Activated CD8-positive, alpha-beta memory T cell treated with anti-CD3 and anti-CD28 coated beads for 24 hours (primary cell): ENCODE measurements at places on chromosomes 1 and 21.

- DNase-seq = no peak
Observed at GRCh38 chr1:158813164-158813563, 18.0 kb upstream of the MNDA start.

GRCh38 chr1:24294716-24295371 lies 24.3 kb upstream of the GRHL3 start:
- DNase-seq = peak; percentile 30

DNA sequence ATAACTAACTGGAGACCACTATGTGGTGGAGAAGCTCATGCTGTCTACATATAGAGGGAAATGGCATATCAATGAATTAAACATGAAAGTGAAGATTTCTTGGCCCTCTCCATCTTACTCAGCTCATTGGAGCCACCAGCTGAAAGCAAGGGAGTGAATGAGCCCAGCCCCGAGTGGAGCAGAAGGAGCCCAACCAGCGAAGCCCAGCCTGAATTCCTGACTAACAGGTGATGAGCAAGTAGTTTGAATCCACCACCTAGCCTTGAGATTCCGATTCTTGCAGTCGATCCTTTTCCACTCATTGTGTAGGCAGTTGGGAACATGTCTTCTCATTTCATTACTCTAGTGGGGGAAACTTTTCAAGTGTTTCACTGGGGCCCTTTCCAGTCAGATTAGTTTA lies 18.6 kb upstream of the ST6GALNAC3 start:
- DNase-seq = no peak

DNA sequence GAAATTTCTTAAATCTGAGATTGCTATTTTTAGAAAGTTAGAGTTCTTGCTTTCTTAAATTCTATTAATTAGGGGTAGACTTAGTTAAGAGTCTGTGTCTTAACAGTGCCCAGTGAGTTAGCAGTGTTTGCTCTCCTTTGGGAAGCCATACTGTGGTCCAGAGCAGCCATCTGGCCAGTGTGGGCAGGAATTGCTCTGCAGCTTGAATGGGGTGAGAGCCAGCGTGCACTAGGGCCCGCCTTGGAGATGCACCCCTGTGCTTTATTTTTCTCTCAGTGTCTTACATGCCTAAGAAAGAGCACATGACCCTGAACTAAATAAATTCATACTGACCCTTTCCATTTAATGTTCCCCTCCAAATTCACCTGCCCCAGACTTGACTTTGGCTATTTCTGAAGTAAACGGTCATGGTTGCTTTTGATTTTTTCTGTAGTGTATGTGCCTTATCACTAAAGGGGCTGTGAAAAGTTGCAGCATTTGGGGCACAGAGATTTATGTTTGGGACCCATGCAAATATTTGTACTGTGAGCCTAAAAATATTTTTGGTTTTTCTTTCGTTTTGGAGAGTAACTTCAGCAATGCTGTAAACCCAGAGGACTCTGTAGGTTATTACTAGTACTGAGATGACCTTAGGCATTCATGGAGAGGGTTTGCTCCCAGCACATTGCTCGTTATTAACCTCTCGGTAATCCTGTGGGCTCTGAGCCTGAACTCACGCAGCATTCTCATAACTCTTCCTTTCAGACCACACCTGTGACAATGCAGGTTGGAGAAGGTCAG lies 21.3 kb upstream of the KCNQ4 start:
- DNase-seq = no peak

DNA sequence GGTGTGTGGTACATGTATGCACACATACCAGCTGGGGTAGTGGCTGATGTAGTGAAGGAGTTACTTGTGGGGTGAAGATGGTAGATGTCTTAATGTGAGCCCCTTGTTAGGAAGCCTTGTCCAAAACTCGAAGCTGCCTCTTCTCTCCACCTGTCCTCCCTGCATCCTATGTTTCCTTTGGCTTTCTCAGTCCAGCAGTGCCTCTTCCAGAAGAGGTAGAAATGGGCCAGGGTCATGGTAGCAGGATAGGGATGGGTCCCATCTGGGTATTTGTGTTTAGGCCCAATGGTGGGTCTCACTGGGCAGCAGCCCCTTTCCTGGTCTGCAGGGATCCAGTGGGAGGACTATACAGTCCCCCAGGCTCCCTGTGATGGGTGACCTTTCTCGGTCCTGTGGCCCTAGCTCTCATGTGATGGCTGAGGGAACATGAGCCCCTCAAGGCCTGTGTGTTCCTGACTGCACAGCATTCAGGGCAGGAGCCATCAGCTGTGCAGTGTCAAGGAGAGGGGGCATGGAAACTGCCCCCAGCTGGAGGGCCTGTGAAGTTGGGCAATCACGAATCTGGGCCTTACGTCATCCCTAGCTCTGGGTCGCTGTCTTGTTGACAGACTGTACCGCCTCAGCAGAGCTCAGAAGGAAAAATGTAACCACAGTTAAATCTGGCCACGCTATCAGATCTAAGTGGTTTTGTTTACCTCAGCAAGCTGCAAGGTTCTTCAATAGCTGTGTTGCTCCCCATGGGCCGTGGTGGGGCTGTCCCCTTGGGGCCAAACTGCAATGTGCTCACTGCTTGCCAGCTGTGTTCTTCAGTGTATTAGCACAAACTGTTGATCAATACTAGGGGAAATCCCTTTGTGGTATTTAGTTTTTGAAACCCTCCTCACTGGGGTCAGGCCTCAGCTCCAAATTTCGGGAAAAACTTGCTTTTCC lies 82.7 kb downstream of the NOS1AP start:
- DNase-seq = no peak

DNA sequence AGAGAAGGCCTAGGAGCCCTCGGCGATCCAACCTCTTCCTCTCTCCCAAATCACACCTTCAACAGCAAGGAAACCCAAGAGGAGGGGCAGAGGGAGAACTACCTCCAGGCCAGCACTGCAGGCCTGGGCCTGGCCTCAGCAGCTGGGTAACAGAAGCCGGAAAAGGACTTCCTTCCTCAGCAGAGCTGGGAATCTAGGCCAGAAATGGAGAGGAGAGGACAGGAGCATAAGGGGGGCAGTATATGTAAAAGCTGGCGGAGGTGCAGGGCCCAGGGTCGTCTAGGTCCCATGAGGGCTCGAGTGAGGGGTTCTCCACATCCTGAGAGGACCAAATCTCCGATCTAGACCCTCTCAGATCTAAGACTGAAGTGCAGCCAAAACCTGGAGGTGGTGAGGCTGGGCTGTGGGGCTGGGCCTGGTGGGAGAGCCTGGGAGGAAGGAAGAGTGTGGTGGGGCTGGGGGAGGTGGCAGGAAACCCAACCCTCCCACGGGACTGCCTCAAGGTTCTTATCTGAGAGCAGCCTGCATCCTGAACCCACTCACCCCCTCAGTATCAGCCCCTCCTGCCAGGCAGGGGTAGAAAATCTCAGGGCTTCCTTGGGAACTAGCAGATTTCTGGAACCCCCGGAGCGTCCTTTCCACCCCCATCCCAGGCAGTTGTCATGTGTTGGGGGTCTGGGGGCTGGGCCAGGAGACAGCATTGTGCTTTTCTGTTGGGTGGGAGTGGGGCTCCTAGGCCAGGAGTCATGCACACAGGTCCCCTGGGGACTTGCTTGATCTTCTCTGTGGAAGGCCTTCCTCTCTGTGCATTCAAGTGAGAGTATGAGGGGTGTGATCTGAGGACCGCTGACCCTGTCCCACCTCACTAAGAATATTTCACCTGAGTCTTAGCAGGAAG lies 33.0 kb downstream of the PIK3C2B start:
- DNase-seq = no peak

GRCh38 chr1:5753549-5754421 lies 238.4 kb downstream of the NPHP4 start:
- DNase-seq = no peak

- DNase-seq = no peak
Observed at GRCh38 chr1:239538239-239538988, 152.0 kb downstream of the CHRM3 start.

- DNase-seq = peak; percentile 66
Observed at GRCh38 chr1:180229483-180230415, at the start of gene LHX4. LHX4 (plus strand) TSS chr1:180230264; CDS start chr1:180230530, 266 bp downstream.

DNA sequence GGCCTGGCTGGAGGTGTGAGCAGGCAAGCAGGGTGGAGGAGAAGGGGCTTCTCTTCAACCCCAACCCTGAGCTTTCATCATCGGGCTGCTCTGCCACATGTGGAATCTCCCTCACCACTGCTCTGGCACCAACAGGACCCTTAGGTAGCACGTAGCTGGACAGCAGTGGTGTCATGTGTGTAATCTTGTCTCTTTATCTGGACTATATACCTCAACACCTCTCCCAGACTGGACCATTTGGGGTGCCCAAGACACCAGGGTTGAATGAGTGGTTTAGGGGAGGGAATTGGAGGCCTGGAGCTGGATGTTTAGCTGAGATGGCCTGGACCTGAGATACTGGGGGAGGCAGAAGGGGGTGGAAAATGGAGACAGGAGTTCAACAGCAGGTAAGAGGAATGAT lies 63.0 kb downstream of the UBE2T start:
- DNase-seq = peak; percentile 24

- no peak for DNase-seq
Observed at GRCh38 chr21:28821276-28822122, 171.2 kb downstream of the LTN1 start.

DNA sequence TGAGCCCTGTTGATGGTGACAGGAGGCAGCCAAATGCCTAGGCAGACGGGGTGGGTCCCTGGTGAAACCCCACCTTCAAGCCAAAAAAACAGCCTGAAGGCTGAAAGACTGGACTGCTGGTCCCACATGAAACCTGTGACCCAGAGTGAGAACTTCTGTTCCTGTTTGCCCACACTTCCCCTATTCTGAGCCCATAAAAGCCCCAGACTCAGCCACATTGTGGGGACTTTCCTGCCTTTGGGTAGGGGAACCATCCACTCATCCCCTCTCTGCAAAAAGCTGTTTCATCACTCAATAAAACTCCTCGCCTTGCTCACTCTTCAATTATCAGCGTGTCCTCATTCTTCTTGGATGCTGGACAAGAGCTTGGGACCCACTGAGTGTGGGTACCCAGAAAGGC lies 25.2 kb downstream of the HTR6 start:
- no peak for DNase-seq

- DNase-seq = no peak
Observed at GRCh38 chr1:52654063-52654462, 21.1 kb downstream of the SHISAL2A start.

GRCh38 chr1:4084048-4084431 lies 184.0 kb upstream of the C1orf174 start:
- DNase-seq = no peak

- no peak for DNase-seq
Observed at GRCh38 chr1:204383163-204383904, 23.6 kb upstream of the PLEKHA6 start.

DNA sequence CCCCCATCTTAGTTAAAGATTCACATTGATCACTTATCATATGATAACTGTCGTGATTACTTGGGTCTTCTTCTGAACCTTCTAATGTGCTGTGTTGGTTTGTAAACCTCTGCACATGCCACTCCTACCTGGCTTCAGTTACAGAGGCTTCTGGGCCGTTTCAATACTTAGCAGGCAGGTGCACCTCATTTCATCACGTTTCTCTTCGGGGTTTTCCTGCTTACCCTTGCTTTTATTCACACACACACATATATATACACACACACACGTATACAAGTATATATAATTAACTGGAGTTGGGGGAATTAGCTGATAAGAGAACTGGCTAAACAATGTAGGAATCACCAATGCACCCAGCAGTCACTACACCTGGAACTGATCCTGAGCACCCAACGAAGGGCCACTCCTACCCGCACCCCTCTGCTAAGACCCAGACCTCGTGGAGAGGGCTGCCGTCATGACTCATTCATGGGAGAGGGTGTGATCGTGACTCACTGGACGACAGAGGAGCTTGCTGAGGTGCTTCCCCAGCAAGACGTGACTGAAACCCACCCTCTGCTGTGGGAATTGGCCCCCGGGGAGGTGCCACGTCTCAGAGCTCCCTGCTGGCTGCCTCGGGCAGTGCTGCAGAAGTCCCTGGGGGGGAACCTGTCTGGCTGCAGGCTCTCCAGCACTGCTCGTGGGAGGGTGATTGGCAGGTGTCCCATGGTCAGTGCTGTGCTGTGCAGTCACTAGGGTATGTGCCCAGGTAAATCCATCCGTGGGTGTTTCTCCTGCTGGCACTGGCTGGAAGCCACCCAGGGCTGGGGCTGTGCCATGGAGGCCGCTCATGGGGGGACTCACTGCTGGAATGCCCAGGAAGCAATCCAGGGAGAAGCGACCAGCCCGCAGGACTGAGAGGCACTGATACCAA lies 166.6 kb downstream of the DYRK1A start:
- DNase-seq = peak; percentile 61

DNA sequence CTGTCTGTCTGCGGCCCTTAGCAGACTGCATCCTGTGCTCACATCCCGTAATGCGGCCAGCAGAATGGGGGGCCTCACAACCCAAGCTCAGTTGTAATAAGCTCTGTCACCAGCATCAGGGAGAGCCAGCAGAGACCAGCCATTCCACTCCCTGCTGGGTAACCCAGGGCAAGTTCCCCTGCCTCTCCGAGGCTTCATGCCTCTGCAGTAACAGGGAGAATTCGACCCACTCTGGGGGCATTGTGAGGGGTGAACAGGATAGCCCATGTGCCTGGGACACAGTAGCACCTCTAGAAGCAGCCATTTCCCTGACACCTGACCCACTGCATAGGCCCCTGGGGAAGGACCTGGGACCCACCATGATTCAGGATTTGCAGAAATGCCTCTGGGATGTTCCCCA lies 461.2 kb downstream of the MATN1 start:
- DNase-seq = no peak

DNA sequence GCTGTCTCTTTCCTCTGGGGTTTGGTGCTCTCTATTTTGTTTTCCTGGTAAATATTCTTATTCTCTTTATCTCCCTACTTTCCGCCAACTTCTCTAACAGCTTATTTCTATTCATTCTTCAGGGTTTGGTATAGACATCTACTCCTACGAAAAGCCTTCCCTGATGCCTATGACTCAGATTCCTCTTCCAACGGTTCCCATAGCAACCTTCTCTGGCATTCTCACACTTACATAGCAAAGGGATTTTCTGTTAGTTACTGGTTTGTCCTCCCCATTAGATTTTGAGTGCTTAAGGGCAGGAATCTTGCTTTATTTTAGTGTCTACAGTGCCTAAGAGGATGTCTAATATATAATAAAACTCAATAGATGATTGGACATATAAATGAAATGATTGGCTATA lies 407.6 kb upstream of the DEPDC1 start:
- DNase-seq = no peak

- no peak for DNase-seq
Observed at GRCh38 chr1:172843444-172843843, 184.5 kb downstream of the FASLG start.

- DNase-seq = no peak
Observed at GRCh38 chr21:43355925-43356289, 71.0 kb downstream of the SIK1 start.

- peak; percentile 58 for DNase-seq
Observed at GRCh38 chr21:42836767-42837301, 42.5 kb downstream of the WDR4 start.

- DNase-seq = no peak
Observed at GRCh38 chr1:59738591-59739015, 76.1 kb upstream of the HOOK1 start.

DNA sequence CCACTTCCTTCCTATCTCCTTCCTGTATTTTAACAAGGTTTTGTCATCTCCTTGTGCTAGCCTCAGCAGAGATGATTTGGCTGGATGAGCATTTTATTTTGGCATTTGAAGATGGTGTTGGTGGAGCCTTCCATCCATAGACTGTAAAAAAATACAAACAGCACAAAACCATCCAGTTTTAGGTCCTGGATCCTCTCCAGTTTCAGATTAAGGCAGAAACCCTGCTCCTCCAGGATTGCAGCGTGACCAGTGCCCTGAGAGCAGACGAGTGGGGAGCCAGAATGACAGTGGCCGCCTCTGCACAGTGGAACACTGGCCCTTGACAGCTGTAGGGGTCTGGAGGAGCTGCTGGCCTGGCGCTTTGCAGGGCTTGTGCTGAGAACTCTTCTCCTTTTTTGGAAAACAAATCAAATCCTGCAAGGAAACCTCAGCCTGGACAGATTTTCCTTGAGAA lies 72.2 kb upstream of the GADD45A start:
- no peak for DNase-seq

- DNase-seq = no peak
Observed at GRCh38 chr21:38869946-38870345, 64.2 kb downstream of the ETS2 start.
